ENCODE measurements at places on chromosomes 12 and 14.
A peak's percentile ranks its signal among the peaks of the same experiment; 100 is the strongest.

- peak; percentile 88 for DNase-seq
These were observed 30.9 kb upstream of the LUM start for GRCh38 chr12:91142221-91142631.

DNA sequence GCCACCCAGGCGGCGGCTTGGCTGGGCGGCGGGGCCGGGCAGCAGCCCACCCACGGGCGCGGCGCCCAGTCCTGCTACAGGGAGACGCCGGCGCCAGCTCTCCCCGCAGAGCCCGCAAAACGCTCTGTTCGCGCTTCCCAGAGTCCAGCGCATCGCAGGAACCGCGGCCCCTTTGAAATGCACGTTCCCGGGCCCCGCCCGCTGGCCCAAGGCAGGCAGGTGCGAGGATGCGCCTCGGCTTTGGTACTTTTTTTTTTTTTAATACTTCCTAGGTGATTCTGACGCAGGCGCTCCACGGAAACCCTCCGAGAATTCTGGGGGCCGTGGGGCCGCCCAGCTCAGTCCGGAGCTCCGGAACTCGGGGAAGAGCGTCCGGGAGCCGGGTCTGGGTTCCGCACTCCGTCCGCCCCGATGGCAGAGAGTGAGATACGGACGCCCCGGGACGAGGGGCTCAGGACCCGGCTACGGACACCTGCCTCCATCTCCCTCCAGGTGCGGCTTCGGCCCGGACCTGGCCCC, 483 bp downstream of the POC1B start:
- DNase-seq, result no peak

DNA sequence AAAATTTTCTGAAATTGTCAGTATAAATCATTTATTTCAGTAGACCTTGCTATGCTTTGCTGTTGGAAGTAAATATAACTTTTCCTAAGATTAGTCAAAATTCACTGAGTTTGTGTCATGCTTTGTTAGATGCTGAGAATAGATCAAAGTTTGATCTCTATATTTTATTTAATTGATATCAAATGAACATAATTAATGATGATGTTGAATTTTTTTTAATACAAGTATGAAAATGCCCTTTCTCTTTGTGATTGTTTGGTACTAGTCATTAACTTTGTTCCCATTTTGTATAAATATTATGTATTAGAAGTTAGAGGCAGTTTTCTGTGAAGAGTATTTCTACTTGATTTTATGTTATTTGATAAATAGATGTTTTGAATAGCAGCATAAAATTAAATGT, 45.7 kb downstream of the CCDC91 start:
- DNase-seq, result no peak

DNA sequence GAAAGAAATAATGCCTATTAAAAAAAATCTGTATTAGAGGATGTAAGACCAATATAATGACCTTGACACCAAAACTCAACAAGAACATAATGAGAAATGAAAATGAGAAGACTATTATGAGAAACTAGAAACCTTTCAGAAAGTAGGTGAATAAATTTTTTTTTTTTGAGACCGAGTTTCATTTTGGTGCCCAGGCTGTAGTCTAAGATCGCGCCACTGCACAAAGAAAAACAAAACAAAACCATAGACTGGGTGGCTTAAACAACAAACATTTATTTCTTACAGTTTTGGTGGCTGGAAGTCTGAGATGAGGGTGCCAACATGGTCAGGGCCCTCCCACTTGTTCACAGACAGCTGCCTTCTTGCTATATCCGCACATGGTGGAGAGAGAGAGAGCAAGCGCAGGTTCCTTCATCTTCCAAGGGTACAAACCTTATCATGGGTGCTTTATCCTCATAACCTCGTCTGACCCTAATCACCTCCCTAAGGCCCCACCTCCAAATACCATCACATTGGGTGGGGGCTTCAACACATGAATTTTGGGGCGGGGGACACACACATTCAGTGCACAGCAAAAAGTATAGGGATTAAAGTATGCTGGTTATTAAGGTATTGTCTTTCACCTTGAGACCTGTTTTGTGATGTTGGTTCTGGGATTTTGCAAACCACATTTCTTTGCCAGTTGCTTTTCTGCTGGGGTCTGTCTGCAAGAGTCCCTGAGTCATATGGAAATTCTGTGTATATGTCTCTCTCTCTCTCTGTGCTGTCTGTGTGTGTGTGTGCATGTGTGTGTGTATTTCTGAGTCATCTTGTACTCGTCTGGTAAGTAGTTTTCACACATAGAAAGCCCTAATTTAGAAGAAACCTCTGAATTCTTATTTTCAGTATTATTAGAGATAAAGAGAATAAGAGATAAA, 26.2 kb downstream of the ZCRB1 start:
- DNase-seq, result peak; percentile 24

Data from fibroblast of the aortic adventitia (primary cell).